ENCODE measurements at places on chromosomes 1 and 21.
A peak's percentile ranks its signal among the peaks of the same experiment; 100 is the strongest.

GRCh38 chr21:40622531-40622930 is 224.4 kb downstream of the DSCAM start:
- DNase-seq, result no peak

DNA sequence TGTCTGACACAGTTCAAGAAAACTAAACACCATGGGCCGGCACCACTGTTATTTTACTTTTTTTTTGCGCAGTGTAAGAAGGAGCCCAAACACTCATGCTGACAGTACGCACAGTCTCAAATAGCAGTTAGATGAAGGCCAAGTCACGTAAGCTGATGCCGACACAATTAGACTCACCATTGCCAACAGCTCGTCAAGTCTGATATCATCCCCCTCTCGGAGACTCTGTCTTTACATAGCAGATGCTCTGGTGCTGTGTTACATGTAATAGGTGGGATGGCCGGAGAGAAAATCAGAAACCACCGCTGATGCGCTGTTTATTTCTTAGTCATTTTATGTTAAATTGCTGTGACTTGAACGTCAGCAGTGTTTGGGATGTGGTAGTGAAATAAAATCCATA is 49.3 kb downstream of the TGFB2 start:
- no peak for DNase-seq

DNA sequence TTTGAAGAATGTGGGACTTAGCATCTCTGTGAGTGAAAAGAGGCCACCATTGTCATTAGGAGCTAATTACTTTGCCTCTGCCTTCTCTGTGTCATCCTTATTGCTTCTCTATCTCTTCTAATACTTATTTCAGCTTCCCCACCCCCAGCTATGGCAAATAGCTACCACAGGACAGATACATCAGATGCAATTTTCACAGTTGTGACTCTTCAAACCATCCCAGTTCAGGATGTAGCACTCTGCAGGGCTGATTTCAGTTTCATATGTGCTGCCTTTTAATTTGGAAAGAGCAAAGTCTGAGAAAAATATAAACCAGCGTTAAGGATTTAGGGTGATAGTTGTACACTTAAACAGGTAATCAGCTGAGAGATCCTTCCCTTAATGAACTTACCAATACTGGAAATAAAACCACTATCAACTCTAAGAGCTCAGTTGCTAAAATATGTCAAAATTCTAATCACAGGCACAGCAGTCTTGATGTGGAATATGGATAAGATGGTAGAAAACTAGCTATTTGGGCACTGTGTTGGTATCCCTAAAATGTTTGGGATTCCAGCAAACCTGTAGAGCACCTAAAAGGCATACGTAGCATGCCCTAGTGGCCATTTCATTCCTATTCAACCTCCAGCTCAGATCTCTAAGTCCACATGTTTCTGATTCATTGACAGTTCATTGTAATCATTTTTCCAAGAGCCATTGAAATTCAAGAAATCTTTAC is 148.4 kb downstream of the SYT2 start:
- no peak for DNase-seq

DNA sequence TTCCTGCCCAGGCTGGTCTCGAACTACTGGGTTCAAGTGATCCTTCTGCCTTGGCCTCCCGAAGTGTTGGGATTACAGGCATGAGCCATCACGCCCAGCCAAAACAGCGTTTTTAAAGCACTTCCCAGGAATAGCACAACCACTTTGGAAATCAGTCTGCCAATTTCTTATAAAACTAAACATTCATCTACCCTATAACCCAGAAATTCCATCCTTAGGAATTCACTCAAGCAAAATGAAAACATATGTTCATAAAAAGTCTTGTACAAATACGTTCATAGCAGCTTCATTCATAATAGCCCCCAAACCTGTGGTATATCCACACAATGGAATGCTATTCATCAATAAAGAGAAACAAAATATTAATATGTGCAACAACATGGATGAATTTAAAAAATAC is 36.1 kb downstream of the PHC2 start:
- DNase-seq, result no peak

GRCh38 chr1:57024855-57025254 is 59.0 kb upstream of the C8B start:
- no peak for DNase-seq

GRCh38 chr1:119569095-119569494 is 62.1 kb downstream of the HSD3B1 start:
- DNase-seq, result no peak

- no peak for DNase-seq
These were observed 8.4 kb downstream of the SOX13 start for GRCh38 chr1:204081164-204081790.

DNA sequence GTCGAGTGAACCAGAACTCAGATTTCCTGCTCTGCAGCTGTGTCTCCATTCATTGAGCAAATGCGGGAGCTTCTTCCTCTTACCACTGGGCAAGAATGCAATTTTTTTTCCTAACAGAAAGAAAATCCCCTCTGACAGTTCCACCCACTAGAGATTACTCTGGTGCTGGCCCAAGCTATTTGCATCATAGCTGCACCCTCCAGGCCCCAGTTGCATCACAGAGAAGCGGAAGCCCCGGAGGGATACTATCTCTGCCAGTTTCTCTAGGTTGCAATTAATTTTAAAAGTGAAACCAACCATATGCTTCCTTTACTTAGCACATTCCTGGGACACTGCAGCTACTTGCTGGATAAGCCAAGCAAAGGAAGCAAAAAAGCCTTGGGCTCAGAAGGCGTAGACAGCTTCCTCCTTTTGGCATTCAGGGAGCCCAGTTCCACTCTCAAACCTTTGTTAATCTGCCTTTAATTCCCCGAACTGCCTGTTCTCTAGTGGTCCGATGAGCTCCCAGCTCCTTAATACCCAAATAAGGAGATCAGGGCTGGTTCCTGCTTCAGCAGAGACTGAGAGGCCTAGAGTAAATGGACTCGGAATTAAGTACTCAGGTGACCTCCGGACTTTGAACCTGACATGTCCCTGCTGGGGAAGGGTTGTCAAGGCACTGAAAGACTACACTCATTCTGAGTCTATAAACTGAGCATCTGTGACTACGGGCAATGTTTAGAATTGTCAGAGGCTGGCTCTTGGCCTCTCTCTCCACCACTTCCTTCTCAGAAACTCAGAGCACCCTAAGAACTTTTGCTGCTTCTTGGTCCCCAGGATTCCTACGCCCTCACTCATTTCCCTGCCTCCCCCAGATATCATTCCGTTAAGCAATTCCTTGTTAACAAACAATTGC is 72.5 kb upstream of the TNFSF18 start:
- peak; percentile 97 for DNase-seq

DNA sequence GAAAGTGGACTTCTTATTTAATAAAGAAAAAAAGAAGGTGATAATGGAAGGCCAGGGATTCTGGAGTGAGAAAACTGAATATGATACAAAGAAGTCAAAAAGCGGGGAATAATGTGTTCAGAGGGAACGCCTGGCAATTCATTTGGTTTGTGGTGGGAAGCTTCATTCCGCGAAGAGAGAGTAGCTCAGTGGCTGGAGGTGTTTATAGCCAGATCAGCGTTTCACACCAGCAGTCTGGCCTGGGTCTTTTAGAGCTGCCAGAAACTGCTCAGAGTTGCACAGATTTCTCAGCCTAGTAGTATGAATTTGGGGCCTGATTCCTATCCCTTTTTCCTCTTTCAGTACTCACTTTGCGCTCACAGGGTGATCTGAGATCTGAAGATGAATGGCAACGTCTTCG is 67.8 kb upstream of the IPO9 start:
- DNase-seq, result no peak

GRCh38 chr21:32185726-32186125 is 93.1 kb downstream of the MIS18A start:
- DNase-seq, result no peak

- no peak for DNase-seq
These were observed 16.2 kb downstream of the SLC2A1 start for GRCh38 chr1:42942444-42942843.

- no peak for DNase-seq
These were observed 93.1 kb downstream of the DMRTB1 start for GRCh38 chr1:53552146-53552861.

- no peak for DNase-seq
These were observed 894 bp downstream of the EPB41 start for GRCh38 chr1:28915031-28915895.

DNA sequence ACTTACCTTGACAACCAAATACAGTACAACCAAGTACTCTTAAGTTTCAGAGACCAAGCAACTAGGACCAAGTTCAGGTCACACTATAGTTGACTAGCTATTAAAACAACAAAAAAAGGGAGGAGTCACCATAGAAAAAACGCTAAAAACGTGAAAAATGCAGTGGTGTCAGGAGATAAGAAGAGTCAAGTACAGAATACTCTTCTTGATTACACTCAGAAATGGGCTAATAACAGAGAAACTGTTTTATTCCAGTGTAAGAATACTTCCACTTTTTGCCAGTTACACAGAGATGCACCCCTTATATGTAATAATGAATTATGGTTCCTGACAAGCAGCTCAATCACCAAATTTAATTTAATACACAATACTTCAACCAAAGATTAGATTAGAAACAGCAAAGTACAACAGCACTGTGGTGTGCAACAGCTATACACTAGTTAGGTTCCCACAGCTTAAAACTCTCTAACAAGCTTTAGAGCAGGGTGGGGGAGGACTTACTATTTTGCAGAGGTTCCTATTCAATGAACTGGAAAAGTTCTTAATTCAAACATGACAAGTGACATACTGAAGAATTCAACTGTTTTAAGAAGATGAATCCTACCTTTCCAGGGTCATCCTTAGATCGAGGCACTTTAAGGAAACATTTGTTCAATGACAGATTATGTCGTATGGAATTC is 70.4 kb downstream of the FOXJ3 start:
- no peak for DNase-seq

DNA sequence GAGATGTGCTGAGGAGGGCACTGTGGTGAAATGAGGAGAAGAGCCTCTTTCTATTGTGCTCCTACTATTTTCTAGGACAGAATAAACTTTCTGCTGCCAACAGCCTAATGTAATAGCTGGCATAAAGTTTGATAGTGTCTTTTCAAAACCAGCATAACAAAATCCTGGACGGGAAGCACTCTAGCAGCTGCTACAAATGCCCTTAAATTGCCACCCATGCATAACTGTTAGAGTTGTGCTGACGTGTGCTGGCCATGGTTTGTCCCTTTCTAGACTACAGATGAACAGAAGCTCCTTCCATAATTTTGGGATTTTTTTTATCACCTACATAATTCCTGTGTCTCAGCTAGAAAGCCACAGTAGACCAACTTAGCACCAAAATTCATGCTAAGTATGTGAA is 88.5 kb upstream of the DEPDC1 start:
- no peak for DNase-seq

- no peak for DNase-seq
These were observed 1557.4 kb downstream of the PLA2G4A start for GRCh38 chr1:188386161-188386560.

DNA sequence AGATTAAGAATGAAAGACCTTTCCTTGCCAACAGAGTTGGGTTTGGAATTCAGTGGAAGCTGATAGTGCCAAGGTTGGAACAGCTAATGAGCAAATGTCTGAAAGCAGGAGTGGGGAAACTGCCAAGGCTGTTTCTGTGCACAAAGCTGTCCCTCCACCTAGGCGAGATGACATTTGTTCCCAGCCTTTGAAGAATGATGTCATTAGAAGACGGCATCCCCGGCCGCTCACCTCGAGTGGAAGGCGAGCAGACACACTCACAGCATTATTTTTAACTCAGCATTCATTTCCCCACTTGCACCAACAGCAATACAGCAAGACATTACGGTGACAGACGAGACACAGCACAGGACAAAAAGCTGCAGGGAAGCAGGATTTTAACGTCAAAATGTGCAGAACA is 463.9 kb downstream of the PCP4 start:
- DNase-seq, result no peak

DNA sequence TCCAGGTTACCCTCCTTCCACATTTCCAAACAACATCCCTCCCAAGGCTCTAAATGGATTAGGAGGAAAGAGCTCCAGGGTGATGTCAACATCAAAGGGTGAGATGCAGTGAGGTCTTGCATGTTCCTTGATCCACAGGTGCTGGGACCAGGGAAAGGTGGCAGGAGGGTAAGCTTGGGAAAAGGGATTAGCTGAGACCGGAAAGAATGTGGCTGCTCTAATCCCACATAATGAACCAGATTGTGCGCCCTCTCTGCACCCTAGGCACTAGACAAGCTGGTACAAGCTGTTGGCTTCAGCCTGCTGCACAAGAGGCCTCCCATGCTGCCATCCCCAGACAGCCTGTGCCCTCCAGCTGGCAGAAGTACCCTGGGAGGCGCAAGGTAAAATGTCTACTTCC is 34.9 kb downstream of the PLXNA2 start:
- no peak for DNase-seq
